Kidney capillary endothelial cell (primary cell): ENCODE measurements at places on chromosomes 6 and 20.

DNA sequence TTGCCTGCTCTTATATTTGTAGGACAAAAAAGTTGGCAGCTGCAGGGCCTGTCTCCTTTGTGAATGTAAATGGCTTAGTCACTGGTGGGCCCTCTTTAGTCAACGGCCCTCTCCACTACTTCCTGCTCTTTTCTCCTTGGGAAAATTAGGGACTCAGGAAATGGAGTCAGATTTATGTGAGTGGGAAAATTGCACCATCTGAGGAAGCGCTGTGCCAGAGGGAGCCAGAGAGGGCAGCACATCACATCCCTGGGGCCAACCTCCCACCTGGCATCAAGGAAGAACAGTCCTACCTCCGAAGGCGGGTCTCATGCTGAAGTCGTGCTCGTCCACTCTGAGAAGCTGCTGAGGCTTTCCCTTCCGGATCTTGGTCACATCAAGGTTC is 15.6 kb downstream of the GABRR2 start:
- peak; percentile 90 for DNase-seq

DNA sequence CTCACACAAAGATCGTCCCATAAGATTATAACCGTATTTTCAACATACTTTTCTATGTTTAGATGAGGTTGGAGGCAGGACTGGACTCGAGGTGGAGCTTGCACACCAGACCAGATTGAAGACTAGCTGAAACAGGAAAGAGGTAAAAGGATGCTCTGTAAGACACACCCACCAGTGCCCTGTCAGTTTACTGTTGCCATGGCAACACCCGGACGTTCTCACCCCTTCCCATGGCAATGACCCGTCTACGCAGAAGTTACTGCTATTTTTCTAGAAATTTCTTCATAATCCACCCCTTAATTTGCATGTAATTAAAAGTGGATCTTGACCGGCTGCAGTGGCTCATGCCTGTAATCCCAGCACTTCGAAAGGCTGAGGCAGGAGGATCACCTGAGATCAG is 13.6 kb upstream of the SRSF6 start:
- no peak for DNase-seq

- no peak for DNase-seq
Observed at GRCh38 chr6:169200893-169201514, 52.6 kb downstream of the THBS2 start.

- DNase-seq: peak; percentile 35
Observed at GRCh38 chr6:149961728-149962425, 1.9 kb upstream of the ULBP1 start.

DNA sequence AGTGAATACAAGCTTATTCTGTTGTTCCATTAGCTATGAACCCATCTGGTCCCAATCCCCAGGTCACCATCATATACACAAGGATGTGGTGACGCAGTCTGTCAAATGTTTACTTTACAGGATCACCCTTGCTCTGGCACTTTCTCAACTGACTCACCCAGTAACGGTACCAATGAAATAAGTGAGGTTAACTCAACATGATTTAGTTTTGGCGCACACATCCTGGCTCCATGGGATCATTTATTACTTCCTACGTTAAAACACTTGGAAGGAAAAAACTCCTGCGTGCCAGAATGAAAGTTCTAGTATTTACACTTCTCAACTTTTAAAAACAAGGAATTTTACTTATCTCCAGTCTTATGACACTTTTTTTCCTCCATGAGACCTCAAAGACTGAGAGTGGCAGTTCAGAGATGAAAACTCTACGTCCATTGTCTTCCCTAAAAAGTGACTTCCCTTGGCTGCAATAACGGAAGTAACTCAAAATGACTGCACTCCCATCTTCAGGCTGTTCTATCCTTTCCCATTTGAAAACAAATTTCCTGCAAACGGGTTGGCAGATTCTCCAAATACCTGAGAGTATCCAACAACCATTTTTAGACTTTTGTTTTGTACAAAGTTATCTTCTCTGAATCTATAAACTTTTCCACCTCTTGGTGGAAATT is 15.9 kb downstream of the AGPAT4 start:
- DNase-seq: peak; percentile 77

GRCh38 chr6:6176127-6176526 is 144.3 kb downstream of the F13A1 start:
- no peak for DNase-seq

GRCh38 chr6:89597372-89597771 is 41.2 kb downstream of the LYRM2 start:
- no peak for DNase-seq

GRCh38 chr6:39980839-39981580 is 46.7 kb upstream of the MOCS1 start:
- DNase-seq: peak; percentile 26

DNA sequence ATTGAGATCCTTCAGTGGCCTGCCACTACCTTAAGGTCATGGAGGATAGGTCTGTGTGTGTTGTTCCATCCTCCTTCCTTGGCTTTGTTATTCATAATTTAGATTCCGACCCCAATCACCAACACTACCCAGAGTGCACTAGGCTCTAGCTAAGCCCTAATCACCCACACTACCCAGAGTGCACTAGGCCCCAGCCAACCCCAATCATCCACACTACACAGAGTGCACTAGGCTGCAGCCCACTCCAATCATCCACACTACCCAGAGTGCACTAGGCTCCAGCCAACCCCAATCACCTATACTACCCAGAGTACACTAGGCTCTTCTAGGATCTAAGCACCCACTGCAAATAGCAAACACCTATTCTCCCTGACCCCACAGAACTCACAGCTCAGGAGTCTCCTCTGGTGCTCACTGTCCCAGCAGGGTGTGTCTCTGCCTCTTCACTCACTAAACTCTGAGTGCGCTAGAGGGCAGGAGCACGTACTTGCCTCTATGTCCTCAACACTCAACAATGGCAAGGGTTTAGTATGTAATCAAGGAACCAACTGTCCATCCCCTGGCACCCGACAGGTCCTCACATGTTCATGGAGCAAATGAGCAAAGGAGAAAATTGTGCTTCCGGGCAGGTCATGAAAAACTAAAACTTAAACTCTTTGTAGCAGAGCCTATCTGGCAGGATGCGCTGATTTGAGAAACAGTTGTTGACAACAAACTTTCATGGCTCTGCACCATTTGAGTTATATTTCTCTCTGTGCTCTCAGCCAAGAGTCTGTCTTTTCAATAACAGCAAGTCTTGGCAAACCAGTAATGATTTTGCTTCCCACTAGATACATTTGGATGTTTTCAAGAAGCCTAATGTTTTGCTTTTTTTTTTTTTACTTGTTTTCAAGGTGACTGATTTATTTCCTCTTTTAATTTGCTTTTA is 54.3 kb downstream of the SLC22A23 start:
- DNase-seq: no peak

- DNase-seq: no peak
Observed at GRCh38 chr6:25732468-25733198, 21.9 kb upstream of the SLC17A4 start.

DNA sequence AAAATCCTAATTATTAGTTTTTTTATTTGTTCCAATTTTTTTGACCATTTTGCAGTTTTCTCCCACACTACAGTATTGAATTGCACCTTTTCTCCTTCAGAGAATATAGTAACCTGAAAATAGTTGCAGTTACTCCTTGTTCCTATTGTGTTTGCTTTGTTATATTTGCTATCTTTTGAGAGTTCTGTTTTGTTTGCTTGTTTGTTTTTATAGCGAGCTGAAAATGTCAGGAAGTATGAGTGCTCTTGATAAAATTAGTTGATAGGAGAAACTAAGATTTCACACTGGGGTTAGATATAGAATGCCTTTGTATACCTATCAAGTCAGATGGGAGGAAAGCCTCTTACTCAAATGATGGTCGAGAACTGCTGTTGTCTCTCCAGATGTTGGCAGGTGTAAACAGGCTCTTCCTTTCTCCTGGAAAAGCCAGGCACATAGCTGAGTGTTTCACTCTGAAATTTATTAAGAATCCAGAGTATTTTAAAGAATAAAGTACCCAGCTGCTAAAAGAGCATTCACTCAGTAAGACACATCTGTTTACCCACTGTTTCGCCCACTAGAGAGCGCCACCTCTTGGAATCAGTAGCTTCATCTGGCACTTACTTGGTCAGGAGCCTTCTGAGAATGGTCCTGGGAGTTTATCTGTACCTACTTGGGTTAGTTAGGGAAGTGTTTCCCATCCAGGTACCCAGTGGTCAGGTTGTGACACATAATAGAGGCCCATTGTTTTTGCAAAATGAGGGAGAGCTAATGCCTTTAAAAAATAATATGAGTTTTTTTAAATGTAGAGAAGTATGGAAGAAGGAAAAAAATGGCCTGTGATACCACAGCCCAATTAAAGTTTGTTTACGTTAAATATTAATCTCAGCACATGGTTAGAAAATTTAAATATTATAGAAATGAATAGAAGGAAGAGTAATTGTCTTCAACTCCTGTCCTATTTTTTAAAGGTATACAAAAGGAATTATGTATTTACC is 11.2 kb downstream of the NT5DC1 start:
- peak; percentile 26 for DNase-seq

DNA sequence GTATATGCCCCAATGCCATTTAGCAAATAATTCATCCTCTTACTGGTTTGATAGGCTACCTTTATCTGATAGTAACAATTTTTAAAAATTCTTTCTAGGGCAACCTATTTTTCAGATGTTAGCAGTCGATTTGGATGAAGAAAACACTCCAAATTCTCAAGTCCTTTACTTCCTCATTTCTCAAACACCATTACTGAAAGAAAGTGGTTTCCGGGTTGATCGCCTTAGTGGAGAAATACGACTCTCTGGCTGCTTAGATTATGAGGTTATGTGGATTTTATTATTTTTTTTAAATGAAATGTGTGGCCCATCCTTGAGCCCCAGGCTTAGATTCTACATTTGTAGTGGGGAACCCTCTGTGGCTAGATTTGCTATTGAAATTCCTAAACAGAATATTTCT is 26.3 kb downstream of the CDH26 start:
- DNase-seq: no peak

- no peak for DNase-seq
Observed at GRCh38 chr20:3716195-3716834, 3.9 kb upstream of the SIGLEC1 start.
